ENCODE measurements at places on chromosomes 2 and 18. TPM values are rescaled to one million over a fixed set of nuclear protein-coding genes. Genes with fewer than 3 reads are reported as not detected.

Gene SP5
- not detected for total RNA-seq

Gene BOK
- total RNA-seq = 0.16 TPM

Gene GAREM2
- total RNA-seq = 2.2 TPM

Gene LIMS4
- total RNA-seq = 0.83 TPM

Gene UCN
- 2.7 TPM for total RNA-seq

Gene TP53I3
- 2.6 TPM for total RNA-seq

Gene DNAJC5G
- not detected for total RNA-seq

Gene SLC9A4
- total RNA-seq = 0.07 TPM

Gene EMX1
- not detected for total RNA-seq

Gene SULT1C4
- total RNA-seq = not detected

Gene MARCO
- total RNA-seq = not detected

Gene MOB1A
- total RNA-seq = 150 TPM

Gene SNTG2
- total RNA-seq = 3.2 TPM

Gene CGREF1
- 3.7 TPM for total RNA-seq

Gene SMARCAL1
- total RNA-seq = 24.7 TPM

Gene GPR45
- not detected for total RNA-seq

Gene SERPINB12
- total RNA-seq = not detected

Gene GLI2
- total RNA-seq = not detected

Gene TNFRSF11A
- total RNA-seq = 7.3 TPM

Gene DQX1
- total RNA-seq = 0.96 TPM

Gene PPP1R1C
- not detected for total RNA-seq

Gene CFC1
- not detected for total RNA-seq

Gene KLHL30
- not detected for total RNA-seq

Gene SCYGR4
- not detected for total RNA-seq

Gene CHRND
- total RNA-seq = not detected

Gene LHCGR
- total RNA-seq = not detected

Gene IGFBP5
- total RNA-seq = not detected

Gene ANKMY1
- total RNA-seq = 18.6 TPM

Gene CFAP65
- not detected for total RNA-seq

Gene SERPINB2
- not detected for total RNA-seq

Gene IL1R1
- 0.63 TPM for total RNA-seq

Gene ITGA6
- 7.9 TPM for total RNA-seq

Gene TLX2
- not detected for total RNA-seq

Gene DCDC2C
- not detected for total RNA-seq

Gene DPP4
- total RNA-seq = 26.4 TPM

Gene SLC19A3
- not detected for total RNA-seq

Gene RFTN2
- not detected for total RNA-seq

Gene CXCR1
- not detected for total RNA-seq

Gene RNF149
- 53.2 TPM for total RNA-seq

All from activated CD8-positive, alpha-beta T cell treated with anti-CD3 and anti-CD28 coated beads for 36 hours (primary cell).